Peyer's patch (tissue), 4 donors: ENCODE measurements at places on chromosomes 5 and 9. TPM values are rescaled to one million over a fixed set of nuclear protein-coding genes. Genes with fewer than 3 reads are reported as not detected.

The UNC13B gene
- total RNA-seq = 51.2 TPM

The TAF11L5 gene
- total RNA-seq = not detected

The HMMR gene
- total RNA-seq = 1.7 TPM

The HAVCR2 gene
- 0.38 TPM for total RNA-seq

The WDR38 gene
- total RNA-seq = not detected

The OTULINL gene
- total RNA-seq = 33.0 TPM

The SCGB3A1 gene
- total RNA-seq = not detected

The IFNK gene
- total RNA-seq = not detected

The TRMT10B gene
- 13.0 TPM for total RNA-seq

The SLC1A3 gene
- total RNA-seq = 0.95 TPM

The ACTL7B gene
- total RNA-seq = not detected

The C9orf50 gene
- not detected for total RNA-seq

The FST gene
- 8.8 TPM for total RNA-seq

The GDNF gene
- 8.3 TPM for total RNA-seq

The CEP72 gene
- 3.9 TPM for total RNA-seq

The ANKRA2 gene
- total RNA-seq = 25.7 TPM

The HAVCR1 gene
- total RNA-seq = not detected

The UGT3A1 gene
- 0.54 TPM for total RNA-seq

The PCDHA1 gene
- not detected for total RNA-seq

The CHD1 gene
- 68.0 TPM for total RNA-seq

The HSPB3 gene
- not detected for total RNA-seq

The FAM169A gene
- 1.7 TPM for total RNA-seq

The MEF2C gene
- total RNA-seq = 13.9 TPM

The ELAVL2 gene
- not detected for total RNA-seq

The PCDHGB1 gene
- total RNA-seq = 0.47 TPM

The CEMIP2 gene
- 243 TPM for total RNA-seq
